ENCODE measurements at places on chromosomes 16 and 17. TPM values are rescaled to one million over a fixed set of nuclear protein-coding genes. Genes with fewer than 3 reads are reported as not detected.

DNA sequence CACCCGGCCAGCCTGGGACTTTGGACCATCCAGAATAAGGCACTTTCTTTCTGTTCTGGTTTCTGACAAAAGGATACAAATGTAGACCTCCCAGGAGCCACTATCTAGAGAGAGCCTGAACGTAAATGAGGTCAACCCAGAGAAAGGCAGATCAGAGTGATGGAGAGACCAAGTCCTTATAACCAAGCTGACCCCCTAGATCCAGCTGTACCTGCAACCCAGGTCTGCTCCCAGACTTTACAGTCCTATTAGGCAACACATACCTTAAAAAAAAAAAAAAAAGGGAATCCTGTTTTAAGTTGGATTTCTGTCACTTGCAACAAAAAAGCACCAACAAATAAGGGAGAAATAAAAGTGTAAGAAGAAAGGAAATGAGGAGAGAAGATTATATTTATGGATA lies 23.2 kb downstream of the CPPED1 start:
- no peak for DNase-seq

The SCIMP gene
- not detected for total RNA-seq

GRCh38 chr17:82837586-82838320 lies 2.1 kb downstream of the ZNF750 start:
- peak; percentile 86 for DNase-seq

The AANAT gene
- total RNA-seq = not detected

The DUSP3 gene
- total RNA-seq = 40.2 TPM

The NPB gene
- 2.4 TPM for total RNA-seq

DNA sequence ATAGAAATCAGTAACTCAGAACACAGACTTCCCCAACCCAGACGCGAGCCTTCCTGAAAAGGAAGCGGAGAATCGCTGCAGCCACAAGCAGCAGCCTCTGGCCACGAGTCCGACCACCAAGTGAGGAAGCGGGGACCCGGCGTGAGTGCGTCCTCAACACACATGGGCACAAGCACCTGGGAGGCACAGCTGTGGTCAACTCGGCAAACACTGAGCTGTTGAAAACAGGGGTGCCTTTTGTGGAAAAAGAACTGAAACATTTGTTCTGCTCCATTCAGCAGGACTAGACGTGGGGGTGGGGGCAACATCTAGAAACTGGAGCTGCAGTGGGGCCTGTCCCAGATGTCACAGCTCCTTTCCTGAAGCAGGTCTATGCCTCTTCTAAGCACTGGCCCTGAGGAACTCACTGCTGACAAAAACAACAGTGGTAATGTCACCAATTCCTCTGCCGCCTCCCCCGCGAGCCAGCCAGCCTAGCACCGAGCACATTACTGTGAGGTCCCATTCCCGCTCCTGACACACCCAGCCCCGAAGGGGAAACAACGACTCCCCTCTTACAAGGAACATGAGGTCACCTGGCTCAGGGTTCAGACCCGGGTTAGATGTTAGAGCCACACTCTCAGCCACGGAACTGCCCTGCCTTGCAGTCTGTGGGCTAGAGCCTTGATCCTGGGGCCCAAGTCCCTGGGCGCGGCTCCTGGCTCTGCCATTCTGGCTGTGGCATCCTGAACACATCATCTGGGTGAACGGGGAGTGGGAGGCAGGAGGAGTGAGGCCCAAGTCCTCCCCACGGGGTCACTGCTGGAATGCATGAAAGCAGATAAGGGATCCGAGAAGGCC lies 29.0 kb downstream of the KDM8 start:
- no peak for DNase-seq

- no peak for DNase-seq
Measured at GRCh38 chr17:65509032-65509431, 52.4 kb downstream of the AXIN2 start.

GRCh38 chr16:30166202-30166902 lies 17.1 kb upstream of the CORO1A start:
- DNase-seq = no peak

DNA sequence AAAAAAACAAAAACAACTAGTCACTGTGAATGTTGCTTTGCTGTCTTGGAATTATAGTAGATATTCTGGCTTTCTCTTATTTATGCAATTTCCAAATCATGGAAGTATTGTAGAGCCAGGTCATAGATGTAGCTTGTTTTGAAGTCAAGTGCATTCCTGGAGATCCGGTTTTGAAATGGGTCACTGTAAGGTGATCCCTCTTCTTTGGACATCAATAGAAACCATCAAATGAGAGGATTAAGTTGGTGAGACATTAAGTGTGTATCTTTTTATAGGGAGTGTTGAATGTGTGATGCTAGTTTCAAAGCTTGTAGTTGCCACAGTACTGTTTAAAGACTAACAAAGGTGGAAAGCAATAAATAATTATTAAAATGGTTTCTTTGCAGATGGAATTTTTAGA lies 4.5 kb downstream of the PRKAR1A start:
- no peak for DNase-seq

- DNase-seq = no peak
Measured at GRCh38 chr16:19746561-19746960, 28.5 kb downstream of the IQCK start.

The BRIP1 gene
- 4.8 TPM for total RNA-seq

DNA sequence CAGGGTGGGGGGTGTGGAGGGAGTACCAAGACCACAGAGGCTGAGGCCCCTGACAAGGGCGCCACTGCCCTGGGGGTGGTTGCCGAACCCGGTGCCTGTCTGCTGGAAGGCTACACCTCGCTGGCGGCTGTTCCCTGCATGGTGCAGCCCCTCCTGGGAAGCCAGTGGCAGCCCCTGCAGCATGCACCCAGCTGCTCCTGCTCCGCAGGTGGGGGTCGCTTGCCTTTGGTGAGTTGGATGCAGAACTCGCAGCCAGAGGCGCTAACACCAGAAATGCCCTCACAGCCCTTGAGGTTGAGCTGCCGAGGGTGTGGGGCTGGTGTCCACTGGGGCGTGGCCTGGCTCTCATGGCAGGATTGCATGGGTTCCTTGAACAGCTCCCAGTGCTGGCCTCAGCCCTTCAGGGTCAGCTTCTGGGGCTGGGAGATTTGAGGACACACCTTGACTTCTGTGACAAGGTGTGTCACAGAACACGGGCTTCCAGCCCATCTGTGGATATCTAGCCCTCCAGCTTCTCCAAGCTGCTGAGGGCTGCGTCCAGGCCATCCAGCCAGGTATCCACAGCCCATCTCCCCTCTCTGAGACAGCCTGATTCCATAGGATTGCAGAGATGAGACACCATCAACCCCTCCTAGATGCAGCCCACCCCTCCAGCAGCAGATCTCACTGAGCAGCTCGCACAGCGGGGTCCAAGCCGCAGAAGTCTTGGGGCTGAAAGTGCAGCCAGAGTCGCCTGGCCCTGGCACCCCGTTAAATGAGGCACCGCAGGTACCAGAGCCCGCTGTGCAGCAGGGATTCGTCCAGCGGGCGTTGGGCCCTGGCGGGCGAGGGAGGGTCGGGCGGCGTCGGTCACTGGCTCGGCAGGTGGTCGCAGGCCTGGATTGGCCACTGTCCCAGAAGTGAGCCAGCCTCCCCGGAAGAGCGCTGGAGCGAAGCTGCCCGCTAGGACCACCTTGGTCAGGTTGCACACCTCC lies 586.3 kb downstream of the KCNJ18 start:
- DNase-seq = no peak

The PDE6G gene
- total RNA-seq = 0.68 TPM

DNA sequence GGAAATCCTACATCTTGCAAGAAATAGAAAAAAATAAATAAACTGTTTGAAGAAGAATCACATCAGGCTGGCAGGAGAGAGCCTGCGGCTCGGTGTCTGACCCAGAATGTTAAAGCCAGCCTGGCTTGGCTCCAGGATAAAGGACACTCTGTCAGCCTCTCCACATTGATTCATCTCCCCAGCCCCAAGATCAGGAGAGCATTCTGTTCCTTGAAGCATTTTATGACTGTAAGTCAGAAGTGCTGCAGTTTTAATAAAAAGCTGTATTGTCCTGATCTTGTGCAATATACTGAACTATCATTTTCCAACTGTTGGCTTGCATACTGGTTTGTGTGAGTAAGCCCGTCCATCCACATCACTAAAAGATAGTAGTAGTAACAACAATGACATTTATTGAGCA lies 426.6 kb downstream of the HAPSTR1 start:
- DNase-seq = no peak

- DNase-seq = no peak
Measured at GRCh38 chr16:57500578-57501111, 14.4 kb upstream of the DOK4 start.

- DNase-seq = no peak
Measured at GRCh38 chr17:19024101-19025078, 19.8 kb upstream of the FAM83G start.

- DNase-seq = no peak
Measured at GRCh38 chr16:78102122-78102660, 2.7 kb downstream of the WWOX start.

DNA sequence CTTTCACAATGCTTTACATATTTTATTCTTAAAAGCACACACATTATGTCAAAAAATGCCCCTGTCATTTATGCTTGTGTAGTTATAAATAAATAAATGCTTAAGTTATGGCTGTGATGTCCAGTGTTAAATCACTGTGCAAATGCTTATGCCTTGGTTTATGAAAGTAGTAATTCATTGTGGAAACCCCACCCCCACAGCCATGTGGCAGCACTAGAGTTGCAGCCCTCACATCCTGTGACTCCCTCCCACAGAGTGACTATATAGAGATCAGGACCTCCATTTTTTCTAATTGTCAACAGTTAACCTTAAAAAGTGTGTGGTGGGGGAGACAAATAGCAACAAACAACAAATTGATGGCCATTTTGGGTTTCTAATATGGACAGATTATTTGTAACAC lies 2.4 kb downstream of the SKAP1 start:
- DNase-seq = peak; percentile 30

- no peak for DNase-seq
Measured at GRCh38 chr17:17303847-17304490, 796 bp downstream of the NT5M start.

DNA sequence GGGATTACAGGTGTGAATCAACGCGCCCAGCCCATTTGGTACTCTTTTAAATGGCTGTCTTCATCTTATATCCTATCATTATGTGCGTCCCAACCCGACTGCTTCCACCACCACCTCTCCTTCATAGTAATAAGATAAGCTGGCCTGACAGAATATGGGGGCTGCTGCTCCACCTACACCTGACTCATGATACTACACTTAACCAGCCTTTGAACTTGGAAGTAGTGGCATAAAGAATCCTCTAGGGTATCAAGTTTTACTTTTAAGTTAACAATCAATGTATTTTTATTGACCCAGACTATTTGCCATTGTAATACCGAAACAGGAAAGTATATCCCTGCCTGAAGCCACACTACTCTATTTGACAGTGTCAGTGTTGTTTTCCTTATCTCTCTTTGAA lies 18.8 kb downstream of the PDZD9 start:
- peak; percentile 13 for DNase-seq

DNA sequence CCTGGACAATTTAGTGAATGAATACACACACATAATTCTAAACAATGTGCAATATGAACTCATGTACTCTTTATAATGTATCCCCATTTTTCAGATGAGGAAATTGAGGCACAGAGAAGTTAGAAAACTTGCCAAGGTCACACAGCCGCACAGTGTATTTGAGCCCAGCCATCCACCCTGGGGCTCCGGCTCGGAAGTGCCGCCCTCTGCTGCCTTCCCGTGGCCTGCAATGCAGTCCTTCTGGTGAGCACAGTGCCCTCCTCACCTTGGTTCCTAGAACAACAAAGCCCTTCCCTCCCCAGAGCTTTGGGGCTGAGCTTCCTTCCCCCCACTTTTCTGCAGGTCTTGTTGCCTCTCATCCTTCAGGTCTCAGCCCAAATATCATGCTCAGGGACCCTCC lies 63.7 kb downstream of the C16orf78 start:
- no peak for DNase-seq

DNA sequence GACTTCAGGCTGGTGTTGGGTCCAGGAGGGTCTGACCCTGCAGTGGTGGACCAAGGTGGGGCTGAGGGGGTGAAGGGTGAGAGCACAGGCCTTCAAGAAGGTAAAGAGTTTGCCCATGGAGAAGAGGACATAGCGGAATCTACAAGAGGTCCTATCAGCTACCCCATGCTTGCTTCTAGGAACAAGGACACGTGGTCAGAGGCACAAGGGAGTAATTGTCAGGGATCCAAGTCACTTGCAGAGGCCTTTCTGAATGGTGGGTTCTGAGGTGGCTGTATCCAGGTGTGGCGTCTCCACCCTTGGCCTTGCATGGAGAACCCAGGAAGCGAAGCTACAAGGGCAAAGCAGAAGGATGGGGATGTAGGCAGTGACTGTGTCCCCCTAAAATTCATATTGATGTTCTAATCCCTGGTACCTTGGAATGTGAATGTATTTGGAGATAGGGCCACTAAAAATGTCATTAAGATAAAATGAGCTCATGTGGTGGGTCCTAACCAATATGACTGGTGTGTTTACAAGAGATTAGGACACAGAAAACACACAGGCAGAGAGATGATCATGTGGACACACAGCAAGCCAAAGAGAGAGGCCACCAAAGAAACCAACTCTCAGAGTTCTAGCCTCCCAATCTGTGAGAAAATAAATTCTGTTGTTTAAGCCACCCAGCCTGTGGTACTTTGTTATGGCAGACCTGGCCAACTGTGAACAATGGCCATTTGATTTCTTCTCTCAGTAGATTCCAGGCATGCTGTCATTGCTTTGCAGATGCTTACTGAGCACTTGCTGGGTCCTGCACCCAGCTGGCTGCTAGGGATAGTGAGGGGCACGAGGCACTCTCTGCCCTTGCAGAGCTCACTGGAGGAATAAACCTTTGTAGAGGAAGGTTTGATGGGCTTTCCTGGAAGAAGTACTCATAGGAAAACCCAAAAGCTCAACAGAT lies 75.8 kb downstream of the UTP18 start:
- no peak for DNase-seq

DNA sequence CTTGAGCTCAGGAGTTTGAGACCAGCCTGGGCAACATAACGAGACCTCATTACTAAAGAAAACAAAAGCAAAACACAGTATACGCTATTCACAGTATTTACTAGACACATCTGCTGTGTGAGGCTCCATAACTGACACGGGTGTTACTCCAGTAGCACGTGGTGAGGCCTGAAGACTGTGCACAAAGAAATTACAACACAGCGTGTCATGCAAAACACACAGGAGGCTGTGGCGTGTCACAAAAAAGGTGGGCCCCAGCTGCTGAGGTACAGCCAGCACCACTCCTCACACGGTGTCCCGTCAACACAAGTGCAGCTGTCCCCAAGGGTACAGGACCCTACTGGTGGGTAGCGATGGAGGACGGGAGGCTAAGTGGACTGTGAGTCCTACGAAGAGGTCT lies 2.7 kb downstream of the CYBC1 start:
- no peak for DNase-seq

DNA sequence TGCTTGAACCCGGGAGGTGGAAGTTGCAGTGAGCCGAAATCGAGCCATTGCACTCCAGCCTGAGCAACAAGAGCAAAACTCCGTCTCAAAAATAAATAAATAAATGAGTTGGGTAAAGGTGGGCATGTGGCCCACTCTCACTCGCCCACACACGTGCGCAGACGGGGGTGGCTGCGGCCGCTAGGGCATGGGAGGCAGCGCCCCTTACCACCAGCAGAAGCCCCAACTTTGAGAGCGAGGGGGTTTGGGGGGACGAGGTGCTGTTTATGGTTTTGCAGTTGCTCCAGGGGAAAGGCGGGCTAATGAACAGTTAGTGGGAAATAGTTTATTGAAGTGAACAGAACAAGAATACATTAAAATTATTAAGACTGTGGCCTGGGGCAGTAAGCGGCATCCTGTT lies 14.9 kb upstream of the RBFOX3 start:
- no peak for DNase-seq

The ATXN7L3 gene
- 70.5 TPM for total RNA-seq

The CDH5 gene
- total RNA-seq = not detected

Data from HT-29 (cell line).